ENCODE measurements at places on chromosomes 7 and 10.

- no peak for DNase-seq
Observed at GRCh38 chr7:139054101-139054500, 18.3 kb upstream of the ZC3HAV1L start.

- DNase-seq: no peak
Observed at GRCh38 chr7:103521937-103522336, 75.9 kb upstream of the SLC26A5 start.

- no peak for DNase-seq
Observed at GRCh38 chr10:68668972-68669371, 52.1 kb upstream of the CCAR1 start.

- DNase-seq: no peak
Observed at GRCh38 chr7:78121888-78122287, 323.3 kb downstream of the PHTF2 start.

DNA sequence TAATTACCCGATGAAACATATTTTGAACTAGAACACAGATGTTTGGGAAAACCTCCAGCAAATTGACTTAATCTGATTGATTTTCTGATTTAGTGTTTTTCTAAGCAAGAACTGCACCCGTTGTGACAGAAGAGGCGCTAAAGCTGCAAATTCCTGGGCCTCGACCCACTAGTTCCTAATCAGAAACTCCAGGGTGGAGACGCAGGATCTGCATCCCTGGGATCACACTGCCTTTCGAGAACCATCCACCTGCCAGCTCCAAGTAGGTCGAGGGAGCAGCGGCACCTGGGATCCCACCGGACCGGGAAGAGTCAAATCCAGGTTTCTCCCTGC is 136.8 kb upstream of the CDCA7L start:
- no peak for DNase-seq

DNA sequence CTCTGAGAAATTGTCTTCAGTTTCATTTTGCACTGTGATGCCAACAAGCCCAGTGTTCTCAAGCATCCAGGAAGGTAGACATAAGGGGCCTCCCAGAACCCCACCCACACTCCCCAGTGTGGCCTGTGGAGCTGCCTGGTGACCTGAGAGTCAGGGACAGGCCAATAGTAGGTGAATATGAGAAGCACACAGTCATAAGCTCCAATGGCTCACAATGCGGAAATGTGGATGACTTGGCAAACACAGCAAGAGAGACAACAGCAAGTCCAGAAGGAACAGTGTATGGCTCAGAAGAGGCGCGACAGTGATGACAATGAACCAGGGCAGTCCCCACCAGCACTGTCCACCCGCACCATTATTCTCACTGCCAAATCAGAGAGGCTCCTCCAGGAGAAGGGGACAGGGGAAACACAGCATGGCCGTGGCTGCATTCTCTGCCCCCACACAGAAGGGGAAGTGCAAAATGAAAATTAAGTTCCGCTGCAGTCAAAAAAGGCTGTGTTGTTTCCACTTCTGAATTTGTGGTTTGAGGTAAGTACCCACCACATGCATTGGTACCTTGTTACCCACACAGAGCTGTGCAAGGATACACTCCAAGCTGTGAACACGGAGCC is 419.8 kb downstream of the GRID1 start:
- DNase-seq: no peak

DNA sequence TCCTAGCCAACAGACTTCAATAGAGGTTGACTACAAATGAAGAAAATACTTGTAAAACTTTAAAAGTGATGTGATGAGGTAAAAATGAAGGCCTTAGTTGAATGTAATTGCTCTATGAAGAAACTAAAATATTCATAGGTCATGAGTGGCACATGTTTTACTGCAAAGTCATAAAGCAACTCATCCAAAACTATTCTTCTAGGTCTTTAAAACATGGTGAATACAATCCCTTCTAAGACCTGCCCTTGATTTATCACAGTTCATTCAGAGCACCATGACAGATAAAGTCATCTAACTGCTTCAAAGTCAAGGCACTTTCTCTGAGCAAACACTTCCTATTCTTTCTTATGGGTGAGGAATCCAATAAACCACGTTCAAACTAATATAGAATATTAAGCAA is 713.5 kb downstream of the SORCS1 start:
- no peak for DNase-seq

DNA sequence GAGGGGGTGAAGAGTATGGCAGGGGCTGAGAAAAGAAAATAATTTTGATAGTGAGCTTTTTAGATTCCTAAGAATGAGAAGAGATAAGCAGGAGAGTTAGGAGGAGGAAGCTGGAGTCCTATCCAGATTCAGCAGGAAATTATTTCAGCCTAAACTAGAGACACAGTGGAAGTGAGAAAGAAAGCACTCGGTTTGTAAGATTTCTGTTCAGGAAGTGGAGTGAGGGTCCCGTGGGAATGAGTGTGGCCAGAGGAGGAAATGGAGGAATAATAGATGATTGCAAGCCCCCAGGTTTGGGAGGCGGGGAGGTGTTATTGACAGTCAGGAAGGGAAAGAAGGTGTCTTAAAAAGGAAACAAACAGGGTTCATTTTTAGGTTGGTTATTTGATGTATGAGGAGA is 84.8 kb upstream of the NRP1 start:
- no peak for DNase-seq

DNA sequence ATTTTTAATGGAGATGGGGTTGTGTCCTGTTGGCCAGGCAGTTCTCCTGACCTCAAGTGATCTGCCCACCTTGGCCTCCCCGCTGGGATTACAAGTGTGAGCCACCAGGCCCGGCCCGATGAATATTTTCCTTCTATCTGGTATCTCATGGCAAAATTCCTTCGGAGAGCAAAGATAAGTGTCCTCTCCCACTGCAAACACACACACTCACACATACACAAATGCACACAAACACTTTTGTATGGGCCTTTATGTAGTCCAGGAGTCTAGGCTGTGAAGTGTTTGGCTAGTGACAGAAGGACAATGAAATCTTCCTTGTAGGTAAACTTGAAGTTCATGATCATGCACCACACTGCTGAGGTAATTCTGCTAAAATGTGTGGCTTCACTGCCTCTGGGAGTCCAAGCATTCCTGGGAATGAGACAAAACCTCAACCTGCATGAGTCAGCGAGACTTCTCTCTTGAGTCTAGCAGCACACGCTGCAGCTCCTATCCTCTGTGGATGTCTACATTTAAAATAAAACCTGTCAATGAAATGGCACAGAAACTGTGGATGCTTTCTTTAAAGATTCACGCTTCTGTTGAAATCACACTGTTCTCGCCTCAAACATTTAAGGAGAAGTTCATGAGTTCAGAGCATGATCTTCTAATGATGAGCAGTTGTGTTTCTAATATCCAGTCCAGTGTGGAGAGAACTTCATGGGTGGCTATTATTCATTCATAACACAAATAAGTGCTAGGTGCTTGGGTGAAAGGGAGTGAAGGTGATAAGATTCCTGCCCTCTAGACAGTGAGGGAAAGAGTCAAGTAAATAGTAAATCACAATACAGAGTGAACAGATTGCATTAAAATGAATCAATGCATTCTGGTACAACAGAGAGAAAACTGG is 96.5 kb downstream of the NRP1 start:
- DNase-seq: peak; percentile 93

DNA sequence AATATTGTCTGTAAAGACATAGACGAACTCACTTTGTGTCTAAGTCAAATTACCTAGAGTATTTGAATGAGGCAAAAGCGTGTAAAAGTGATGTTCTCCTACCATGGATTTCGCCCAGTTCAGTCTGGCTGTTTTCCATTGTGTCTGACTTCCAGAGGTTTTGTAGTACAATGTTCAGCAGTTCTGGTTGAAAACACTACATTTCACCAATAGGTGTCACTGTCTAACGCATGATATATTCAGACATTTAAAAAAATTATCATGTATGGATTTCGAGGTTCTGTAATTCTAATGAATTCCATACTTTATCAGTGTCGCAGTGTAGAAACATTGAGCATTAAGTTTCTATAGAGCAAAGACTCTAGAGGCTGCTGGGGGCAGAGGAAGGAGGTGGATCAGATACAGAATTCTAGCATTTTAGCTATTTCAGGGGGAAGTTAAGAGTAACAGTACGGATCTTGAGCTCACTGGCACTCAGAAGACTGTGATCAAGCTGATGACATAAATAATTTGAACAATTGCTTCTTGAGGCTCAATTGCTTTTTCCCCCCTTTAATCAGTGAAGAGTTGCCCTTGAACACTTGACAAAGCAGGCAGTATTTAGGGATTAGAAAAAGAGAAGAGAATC is 196.9 kb upstream of the RHOBTB1 start:
- peak; percentile 14 for DNase-seq

DNA sequence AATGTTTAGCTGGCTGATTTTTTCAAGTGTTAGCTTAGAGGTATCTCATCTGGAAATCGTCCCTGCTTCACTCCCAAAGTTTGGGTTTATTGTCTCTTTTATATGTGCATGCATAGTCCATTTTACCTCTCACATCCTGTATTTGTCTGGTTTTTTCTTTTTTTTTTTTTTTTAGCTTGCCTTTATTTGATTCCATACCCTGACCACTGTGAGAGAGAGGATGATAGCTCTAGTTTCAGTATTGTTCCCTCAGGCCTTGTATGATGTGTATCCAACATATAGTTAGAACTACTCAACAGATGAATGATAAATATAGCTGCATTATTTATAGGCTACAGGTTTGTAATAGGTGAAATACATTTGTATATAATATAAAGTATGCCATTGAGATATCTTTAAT is 29.9 kb downstream of the PCGF5 start:
- DNase-seq: no peak

GRCh38 chr10:95729323-95730055 is 26.5 kb upstream of the ENTPD1 start:
- no peak for DNase-seq

- DNase-seq: no peak
Observed at GRCh38 chr7:34208878-34209621, 303.7 kb downstream of the BMPER start.

GRCh38 chr10:116817780-116818343 is 31.4 kb upstream of the ENO4 start:
- DNase-seq: no peak

DNA sequence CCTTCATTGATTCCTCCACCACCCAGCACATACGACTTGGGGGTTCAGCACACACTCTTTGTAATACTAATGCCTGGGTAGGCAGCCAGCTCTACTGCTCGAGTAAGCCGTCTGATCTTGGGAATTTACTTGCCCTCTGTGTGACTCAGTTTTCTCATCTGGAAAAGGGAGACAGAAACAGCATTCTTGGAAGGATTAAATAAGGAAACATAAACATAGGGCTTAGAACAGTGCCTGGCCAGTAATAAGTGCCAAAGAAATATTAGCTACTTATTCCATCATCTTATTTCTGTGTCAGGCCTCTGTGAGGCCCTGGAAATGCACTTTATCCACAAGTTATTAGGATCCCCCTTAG is 130.1 kb downstream of the TNS3 start:
- no peak for DNase-seq

DNA sequence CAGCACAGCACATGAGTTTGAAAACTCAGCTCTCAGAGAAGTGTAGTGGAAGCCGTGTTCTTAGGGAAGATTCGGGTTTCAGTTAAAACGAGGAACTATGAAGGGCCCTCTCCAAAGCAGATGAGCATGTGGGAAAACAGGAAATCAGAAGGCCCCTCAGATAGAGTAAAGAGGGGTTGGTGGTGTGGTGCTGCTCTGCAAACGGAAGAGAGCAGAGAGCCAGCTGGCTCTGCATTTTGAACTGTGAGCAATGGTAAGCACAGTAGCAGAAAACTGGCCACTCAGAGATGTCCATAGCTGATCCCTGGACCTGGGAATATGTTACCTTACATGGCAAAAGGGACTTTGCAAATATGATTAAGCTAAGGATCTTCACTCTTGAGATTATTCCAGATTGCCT is 27.9 kb upstream of the CUL1 start:
- no peak for DNase-seq

DNA sequence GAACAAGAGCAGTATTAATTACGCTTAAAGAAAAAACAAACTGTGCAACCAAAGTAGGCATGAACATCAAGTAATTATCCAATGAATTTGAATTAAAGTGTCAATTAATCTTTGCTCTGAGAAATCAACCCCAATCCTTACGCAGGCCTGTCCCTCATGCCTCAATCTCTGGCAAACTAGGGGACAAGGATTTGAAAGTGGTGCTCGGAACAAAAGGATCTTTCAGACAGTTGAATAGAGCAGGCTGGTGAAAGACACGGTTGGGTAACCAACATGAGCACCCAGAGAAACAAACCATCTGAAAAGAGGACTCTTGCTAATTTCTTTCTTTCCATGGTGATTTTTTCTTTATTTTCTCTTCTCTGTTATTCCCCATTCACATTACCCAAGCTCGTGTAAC is 203.5 kb upstream of the PHF14 start:
- no peak for DNase-seq

GRCh38 chr7:116148626-116149025 is 61.7 kb upstream of the TES start:
- no peak for DNase-seq

DNA sequence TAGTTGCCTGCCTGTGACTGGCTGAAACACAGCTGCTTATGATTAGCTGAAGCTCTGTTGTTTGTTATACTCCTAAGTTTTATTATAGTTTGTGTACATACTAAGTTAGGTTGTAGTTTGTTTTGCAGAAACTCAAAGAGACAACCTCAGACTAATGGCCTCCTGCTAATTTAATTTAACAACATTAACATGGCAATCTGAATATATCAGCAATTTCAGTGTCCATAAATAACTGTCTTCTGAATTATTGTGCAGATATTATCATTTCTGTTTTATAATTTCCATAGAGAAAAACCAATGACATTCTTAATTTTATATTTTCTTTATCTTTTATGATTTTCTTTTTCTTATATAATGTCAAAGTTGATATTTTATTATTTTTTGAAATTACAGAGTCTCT is 298.1 kb upstream of the PLXDC2 start:
- DNase-seq: no peak

DNA sequence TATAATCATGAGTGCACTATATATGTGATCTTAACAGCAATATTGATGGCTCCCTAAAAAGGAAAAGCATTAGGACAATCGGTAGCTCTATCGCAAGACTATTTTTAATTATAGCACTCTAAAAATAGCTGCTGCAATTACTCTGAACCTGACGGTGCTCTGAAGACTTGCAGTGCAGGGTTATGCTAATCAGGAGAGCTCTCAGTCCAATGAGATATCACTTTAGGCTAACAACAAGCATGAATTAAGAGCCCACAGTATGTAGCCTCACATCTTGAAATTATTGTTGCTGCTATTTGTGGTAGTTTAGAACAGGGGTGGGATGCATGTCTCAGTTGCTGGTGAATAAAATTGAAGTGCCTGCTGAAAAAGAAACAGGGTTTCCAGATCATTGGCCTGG is 515.8 kb upstream of the AKR1E2 start:
- DNase-seq: no peak

DNA sequence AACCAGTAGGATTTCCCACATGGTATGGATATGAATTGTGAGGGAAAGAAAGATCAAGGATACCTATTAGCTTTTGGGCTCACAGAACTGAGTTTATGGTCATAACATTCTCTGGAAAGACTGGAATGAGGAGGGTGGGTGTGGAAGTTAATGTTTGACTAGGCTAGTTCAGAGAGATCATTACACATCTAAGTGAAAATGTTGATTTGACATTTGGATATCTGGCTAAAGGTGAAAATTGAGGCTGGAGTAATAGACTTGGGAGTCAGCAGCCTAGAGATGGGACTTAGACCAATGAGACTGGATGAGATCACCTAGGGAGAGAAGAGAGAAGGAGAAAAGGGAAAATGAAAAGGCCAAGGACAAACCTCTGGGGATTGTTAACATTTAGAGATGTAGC is 437.3 kb downstream of the CCSER2 start:
- DNase-seq: no peak

- DNase-seq: no peak
Observed at GRCh38 chr7:63041786-63042185, 956.9 kb upstream of the ZNF722 start.

GRCh38 chr7:65390588-65390987 is 16.9 kb downstream of the ZNF92 start:
- DNase-seq: no peak

GRCh38 chr7:83697804-83698530 is 49.0 kb upstream of the SEMA3E start:
- no peak for DNase-seq

Measured in GM04504 (cell line).